Iris pigment epithelial cell (primary cell): ENCODE measurements at places on chromosomes 2 and 18.
A peak's percentile ranks its signal among the peaks of the same experiment; 100 is the strongest.

DNA sequence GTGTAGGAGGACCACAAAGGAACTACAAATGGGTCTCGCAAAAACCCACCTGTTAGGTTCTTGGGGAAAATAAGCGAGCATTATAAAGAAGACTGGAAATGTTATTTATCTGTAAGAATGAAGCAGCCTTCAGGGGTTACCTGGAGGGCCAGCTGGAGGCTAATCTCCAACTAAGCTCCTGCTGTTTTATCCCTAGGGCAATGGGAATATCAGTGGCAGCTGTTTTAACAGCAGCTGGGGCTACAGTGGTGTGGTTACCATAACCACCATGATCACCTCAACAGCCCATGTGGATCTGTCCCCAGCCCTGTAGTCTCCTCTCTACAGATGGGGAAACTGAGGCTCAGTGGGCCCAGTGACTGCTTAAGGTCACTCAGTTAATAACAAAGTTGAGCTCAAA lies 108.1 kb downstream of the FTCDNL1 start:
- DNase-seq: no peak

- DNase-seq: no peak
Observed at GRCh38 chr18:1011349-1011748, 106.7 kb downstream of the ADCYAP1 start.

DNA sequence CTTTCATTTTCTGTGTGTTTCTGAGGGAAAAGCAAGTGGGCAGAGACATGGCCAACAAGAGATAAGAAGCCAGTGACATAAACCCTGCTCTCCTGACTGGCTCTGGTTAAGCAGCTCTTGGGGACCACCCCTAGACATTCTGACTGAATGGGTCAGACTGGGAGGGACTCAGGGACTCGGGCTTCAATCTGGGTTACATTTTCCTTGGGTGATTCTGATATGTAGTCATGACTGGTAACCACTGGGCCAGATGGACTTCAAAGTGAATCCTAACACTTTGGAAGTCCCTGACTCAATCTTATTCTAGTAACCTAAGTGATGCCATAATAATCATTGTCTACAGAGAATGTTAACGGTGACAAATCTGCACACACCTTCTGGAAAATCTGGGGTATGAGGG lies 397.8 kb downstream of the NBAS start:
- DNase-seq: no peak

DNA sequence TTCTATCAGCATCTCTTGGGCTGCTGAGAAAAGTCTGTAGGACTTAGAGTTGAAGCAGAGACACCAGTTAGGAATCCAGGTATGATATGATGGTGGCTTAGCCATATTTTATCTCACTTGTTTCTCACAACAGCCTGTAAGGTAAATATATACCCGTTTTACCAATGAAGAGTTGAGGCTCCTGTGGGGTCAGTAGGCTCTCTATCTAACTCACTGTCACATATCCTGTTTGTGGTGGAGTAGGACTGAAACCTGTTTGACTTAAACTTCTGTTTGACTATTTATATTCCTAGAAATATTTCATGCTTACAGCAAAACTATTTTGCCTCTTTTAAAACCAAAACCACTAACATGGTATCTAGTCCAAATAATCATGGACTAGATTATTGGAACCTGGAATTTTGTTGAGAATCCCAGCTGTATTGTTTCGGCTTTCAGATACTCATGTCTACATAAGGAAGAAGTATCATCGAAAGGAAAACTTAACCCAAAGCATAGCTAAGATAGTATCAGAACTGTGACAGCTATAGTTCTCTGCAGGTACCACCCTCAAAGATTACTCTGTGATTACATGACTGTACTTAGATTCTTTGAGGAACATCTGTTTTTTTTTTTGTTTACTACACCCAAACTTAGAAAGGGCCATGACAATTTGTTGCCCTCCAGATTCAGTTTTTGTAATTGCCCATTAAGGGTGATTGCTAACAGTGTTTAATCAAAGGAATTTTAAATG lies 216.1 kb upstream of the THUMPD2 start:
- DNase-seq: no peak

DNA sequence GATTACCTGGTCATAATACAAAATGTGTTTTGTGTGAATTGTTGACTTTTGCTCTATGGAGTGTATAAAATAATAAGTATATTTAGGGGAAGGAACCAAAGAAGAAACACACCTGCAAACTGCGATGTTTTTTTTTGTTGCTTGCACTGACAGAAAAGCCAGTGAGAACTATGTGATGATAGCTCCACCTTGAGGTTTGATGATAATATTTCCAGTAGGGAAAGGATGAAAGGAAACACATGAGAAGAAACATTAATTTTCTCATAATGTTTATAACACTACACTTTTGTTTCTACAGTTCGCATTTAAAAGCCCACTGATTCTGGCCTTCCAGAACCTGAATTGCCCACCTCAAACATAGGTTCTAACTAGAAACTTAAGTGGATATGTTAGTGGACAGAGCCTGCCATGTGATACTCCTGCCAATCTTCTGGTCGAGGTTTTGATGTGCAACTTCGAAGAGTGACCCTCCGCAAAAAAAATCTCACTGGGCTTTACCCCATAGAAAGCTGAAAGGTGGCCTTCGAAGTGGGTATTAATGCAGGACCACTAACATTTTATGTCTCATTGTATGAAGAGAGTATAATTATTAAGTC lies 476.4 kb upstream of the SPHKAP start:
- DNase-seq: peak; percentile 54

- no peak for DNase-seq
Observed at GRCh38 chr2:240364582-240364960, 70.9 kb upstream of the GPC1 start.

DNA sequence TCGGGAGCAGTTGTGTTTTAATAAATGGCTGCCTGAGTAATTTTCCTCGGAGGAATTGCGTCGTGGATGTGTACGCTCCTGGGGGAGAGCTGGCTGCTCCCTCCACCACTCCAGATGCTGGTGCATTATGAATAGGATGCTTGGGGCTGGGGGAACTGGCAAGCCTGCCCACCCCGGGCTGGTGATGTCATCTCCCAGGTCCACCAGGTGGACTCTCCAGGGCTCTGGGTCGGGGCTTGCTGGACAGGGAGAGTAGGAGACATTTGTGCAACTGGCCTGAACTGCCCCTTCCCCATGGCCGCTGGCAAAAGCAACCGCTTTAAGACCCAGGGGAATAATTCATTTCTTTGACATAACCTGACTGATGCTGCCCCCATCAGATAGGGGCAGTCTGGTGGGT lies 158.7 kb downstream of the KLHL29 start:
- no peak for DNase-seq

DNA sequence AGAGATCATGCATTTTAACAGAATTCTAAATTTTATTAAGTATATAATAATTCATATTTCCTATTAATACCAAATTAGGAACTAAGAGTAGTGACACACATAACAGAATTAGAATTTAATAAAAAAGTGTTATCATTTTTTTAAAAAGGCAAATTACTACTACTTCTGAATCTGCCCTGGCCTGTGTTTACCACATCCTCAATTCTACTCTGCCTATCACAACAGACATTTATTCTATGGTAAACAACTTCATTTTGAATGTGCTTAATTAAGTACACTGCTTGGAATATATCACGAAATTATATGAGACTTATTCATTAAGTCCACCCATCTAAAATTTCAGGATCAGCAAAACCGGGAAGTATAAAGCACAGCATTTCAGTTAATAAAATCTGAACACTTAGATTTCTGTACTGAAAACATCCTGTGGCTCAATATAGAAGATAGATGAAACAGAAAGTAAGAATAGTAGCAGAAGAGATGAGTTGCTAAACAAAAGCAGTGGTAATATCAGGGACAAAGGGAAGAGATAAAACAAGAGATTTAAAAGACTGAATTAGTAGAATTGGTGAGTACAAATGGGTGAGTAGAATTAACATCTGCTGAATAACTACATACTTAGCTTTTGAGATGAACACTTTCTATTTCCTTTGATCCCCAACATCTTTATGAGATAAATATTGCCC lies 3.7 kb downstream of the SMC6 start:
- DNase-seq: no peak

GRCh38 chr2:156892467-156893281 lies 364.8 kb upstream of the GALNT5 start:
- DNase-seq: peak; percentile 63

DNA sequence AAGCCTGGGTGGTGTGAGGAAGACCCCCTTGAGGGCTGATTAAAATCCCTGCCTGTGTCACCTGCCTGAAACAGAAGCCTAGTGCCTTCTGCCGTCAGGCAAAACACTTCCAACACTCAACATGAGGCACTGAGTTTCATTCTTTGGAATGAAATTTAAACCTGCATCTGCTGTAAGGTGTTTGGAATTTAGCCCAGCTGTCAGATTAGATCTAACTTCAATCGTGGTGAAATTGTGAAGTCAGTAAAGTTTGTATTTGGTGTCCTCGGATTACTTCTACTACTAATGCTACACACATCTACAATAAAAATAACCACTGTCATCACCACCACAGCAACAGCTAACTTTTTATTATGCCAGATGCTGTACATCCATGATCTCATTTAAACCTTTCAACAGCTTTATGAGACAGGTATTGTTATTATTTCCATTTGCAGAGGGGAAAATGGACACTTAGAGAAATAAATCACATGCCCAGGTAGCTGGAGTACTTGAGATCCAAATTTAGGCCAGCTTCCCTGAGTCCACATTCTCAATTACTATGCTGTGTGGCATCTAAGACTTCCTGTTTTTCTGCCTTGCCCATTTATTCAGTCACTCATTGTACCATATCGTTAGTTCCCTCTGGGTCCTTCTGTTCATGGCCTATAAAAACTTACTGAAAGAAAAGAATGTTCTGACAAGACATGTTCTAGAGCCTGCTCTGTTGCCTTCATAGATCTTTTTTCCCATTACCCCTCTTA lies 98.2 kb upstream of the GCFC2 start:
- DNase-seq: no peak

DNA sequence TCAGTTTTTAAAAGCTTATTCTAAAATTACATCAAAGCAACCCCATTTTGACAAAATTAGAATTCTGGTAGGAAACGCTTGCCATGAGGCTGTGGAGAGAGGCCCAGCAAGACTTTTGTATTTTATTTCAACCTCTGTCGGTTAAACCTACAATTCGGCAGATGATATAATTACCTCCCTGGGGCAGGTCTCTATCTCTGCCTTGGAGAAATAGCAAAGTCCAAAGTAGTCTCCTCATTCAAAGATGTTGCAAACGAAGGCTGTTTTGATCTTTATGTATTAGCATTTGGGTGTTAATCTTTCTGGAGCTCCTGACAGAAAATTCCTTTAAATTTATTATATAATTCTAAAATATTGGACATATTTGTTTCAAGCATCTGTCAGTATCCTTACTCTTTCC lies 35.6 kb downstream of the GALM start:
- DNase-seq: no peak
